Femur (tissue), 1 donor: ENCODE measurements at places on chromosomes 6 and 20.

DNA sequence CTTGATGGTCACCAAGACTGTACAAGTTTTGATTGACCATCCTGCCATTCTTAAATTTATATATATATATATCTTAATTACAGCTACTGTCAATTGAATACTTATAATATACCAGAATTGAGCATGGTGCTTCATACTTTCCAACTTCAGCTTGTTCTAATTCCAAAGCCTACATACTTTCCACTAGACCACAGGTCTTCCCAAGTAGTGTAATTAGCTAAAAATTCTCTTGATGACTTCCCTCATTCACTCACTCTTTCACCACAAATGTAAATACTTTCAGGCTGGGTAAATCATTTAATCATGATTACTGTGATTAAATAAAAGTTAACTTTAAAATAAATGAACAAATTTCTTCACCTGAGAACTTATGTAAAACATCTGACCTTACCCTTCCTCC is 3.4 kb downstream of the ASF1A start:
- DNase-seq: no peak

DNA sequence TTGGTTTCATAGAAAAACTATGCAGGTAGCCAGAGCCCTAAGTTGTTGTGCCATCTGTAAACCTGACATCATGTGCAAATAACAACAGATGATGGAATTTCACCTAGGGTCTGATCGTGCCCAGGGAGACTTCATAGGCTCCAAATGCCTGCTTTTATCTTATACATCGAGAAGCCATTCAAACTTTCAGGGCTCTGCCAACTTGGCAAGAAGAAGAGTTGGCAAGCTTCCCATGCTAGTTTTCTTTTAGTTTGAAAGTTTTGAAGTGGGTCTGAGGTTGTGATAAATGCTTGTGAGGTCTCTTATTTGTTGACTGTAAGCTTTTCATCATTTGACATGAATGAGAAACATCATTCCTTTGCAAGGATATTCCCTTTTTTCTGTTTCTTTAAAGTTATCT is 175.4 kb upstream of the FLRT3 start:
- DNase-seq: no peak

DNA sequence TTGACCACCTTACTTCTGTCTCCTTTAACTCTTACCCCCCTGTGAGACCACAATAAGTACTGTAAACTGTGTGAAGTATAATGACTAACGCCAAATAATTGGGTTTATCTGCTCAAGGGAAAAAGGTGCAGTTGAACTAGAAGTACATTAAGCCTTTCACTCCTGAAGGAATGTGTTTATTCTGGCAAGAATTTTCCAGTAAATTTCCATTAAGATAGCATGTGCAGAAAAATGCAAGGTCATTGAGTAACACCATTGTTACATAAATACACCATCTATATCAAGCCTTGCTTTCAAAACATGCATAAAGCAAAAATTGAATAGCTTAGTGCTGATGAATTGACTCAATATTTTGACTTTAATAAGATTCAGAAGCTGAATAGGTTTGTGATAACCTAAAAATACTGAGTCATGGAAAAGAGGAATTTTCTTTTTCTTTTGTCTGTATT is 65.4 kb downstream of the ARHGAP18 start:
- no peak for DNase-seq

GRCh38 chr6:2157441-2158127 is 87.8 kb downstream of the GMDS start:
- no peak for DNase-seq

- no peak for DNase-seq
Measured at GRCh38 chr6:22468256-22468965, 101.0 kb upstream of the HDGFL1 start.

DNA sequence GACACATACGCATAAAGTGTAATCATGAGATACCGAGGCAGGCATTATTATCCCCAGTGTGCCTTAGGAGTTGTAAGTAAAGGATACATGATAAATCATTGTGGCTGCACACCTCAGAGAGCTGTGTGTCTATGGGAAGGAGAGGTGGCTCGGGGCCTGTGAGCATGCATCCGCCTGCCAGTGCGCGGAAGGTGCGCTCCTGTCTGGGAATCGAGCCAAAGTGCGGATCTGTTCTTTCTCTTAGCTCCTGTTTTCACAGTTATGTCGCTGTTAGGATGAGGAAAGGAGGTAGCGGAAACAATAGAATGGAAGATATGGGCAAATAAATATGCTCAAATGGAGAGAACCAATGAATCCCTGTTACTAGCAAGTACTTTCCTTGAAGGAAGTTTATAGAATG is 98.0 kb downstream of the ANKRD6 start:
- no peak for DNase-seq

- DNase-seq: peak; percentile 71
Measured at GRCh38 chr6:108877046-108877751, 29.0 kb downstream of the ARMC2 start.

DNA sequence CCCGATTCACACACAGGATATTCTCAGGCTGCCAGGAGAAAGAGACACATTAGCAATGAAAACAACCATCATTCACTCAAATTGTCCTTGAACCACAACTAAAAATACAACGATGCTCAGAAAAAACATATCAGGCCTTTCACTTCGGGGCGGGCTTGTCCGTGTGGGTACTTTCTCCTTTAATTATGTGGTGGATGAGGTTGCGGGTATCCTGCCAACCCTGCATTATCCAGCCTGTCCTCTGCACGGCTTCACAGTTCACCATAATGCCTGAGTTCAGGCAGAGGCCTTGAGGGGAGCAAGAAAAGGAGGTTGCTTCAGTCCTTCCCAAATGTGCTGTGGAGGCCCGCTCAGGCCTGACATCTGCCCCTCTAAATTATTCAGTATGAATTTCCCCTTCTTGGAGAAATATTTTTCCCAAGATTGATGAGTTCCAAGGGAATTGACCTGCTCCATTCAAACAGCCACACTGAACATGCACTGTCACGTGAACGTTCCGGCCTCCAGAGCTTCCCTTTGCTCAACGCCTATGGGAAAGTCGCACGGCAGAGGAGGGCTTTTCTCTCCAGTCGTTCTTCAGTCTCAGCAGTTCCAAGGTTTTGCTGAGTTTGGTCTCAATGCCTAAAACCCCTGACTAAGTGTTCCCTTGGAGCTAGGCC is 70.3 kb downstream of the MYLK4 start:
- DNase-seq: peak; percentile 81

GRCh38 chr6:149305372-149305771 is 12.1 kb upstream of the TAB2 start:
- no peak for DNase-seq

- no peak for DNase-seq
Measured at GRCh38 chr6:128276311-128276710, 244.1 kb downstream of the PTPRK start.

DNA sequence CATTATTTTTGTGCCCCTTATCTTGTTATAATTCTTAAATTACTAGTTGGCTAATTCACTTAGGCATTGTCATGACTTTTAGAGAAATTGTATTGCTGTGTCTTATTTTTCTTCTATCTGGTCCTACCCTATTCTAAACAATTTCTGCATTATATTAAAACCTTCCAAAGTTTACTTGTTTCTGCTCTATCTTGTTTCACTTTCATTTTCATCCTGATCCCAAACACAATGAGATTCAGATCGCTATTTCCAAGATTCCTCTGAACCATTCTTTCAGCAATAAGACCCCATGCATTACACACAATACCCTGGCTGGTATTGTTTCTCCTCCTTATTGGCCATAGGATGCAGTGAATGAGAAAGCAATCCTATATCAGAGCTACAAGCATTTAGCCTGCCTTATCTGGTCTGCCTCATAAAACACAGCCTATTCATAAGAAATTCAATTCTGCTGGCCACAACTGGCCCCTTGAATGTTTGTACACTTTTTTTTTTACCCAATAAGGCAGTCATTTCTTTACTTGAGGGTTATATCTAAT is 69.9 kb upstream of the POU3F2 start:
- DNase-seq: no peak

GRCh38 chr20:20711413-20711812 is 1.0 kb downstream of the RALGAPA2 start:
- DNase-seq: no peak

DNA sequence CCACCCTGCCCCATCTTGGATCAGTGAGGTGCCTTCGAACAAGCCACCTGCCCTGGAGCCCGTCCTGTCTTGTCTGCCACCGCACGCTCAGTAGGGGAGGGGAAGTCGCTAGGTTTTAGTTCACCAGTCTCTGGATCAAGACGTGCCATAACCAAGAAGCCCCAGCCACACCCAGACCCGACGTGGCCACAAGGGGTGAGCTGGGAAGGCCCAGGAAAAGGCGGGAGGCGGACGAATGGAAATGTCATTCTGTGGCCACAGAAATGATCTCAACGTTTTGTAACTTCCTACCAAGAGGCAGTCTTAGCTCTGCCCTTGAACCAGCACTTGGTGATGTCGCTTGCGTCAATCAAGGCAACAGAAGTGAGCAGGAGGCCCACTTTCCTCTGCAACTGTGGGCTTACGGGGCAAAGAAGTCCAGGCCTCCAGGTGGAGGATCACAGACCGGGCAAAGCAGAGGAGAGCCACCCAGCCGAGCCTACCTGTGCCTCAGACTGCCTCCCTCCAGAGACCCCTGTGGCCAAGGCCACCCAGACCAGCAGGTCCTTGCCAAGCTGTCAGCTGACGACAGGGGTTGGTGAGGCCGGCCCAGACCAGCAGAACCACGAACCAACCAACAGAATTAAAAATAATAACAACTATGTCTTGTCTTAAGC is 14.5 kb downstream of the GMEB2 start:
- DNase-seq: peak; percentile 64

GRCh38 chr6:113524826-113525225 is 332.3 kb upstream of the MARCKS start:
- DNase-seq: no peak

- DNase-seq: no peak
Measured at GRCh38 chr6:134183844-134184243, 131.4 kb upstream of the SLC2A12 start.

DNA sequence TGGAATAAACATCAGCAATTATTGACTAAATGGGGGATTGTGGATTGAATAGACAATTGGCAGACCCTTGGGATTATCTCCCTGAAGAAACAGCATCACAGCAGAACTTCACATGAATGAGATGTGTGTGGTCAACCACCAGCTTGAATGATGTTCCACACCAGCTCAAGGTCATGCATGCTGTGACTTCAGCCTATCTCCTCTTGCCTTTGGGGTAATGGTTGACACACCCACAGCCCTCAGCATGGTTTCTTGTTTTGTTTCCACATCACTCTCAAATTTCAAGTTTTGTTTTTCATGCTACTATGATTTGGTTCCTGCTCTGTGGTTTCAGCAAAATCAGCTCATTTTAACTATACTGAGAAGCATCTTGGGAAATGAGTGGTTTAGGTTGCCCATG is 94.3 kb downstream of the PAK5 start:
- no peak for DNase-seq

DNA sequence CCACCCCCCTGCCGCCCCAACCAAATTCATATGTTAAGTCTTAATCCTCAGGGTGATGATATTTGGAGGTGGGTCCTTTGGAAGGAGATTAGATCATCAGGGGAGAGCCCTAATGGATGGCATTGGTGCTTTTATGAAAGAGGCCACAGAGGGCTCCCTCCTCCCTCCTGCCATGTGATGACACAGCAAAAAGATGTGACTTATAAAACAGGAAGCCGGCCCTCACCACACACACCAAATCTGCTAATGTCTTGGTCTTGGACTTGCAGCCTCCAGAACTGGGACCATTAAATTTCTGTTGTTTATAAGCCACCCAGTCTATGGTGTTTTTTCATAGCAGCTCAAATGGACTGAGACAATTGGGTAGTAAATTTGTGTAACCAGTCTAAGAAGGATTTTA is 176.3 kb downstream of the ADGRG6 start:
- DNase-seq: no peak

DNA sequence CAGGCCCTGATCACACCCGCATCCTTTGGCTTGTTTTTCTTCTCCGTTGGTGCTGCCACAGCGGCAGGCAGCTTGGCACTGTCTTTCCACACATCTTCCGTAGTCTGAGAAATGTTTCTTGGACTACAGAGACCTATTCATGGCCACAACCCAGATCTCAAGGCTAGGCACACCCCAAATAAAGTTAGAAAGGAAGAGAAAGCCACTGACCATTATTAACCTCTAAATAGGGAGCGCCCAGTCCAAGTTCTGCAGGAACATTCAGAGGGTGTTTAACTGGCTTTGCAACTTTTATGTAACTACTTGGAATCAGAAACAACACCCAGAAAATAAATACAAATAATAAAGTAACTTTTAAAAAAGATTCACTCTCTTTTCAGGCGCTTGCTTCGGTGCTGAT is 124.8 kb upstream of the NEDD9 start:
- DNase-seq: no peak

DNA sequence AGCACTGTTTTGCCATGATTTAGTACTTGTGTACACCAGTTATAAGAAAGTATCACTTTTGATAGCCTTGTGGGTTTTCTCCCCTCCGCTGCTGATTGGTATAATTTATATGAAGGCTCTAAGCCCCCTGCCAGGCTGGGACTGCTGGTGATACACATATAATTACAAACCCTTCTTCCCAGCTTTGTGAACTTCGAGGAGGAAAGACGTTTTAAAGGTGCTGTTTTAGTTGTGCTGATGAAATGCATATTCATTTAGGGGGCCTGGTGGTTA is 246.2 kb downstream of the TAF4 start:
- no peak for DNase-seq

- no peak for DNase-seq
Measured at GRCh38 chr6:34412016-34412415, 13.9 kb downstream of the RPS10 start.

DNA sequence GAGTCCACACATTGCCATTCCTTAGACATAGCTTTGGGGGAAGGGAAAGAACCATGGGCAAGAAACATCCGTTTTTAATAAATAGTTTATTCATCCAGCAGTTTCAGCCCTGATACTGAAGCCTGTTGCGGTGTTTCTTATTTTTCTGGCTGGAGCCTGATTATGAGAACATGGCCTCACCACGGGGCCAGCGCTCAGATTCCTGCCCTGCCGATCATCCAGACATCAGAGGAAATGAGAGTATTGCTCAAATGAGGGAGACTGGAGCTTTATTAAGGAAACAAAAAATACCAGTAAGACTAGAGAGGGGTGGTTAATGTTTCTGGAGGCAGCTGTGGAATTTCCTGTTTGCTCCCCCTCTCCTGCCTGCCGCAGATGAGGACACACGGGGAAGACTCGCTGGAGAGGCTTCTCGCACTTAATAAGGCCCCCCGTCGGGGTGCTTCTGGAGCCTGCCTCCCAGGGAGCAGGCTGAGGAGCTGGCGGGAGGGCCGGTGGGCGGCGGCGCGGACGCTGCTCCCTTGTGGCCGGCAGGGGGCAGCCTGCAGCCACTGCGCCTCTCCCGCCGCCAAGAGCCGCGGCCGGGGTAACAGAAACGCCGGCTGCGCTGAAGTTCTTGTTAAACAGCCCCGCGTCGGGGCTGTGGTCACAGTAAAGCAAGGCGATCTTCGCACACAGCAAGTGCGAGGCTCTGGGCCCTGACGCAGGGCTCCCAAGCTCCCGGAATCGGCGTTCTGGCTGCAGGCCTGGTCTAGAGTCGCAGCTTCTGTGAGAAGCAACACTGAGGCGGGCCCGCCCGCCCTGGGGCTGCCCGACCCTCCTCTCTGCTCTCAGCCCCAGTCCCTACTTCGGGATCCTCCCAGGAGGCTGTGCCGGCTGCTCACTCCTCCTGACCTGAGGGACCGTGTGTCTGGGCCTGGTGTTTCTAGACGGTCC is 17.5 kb downstream of the LEMD2 start:
- DNase-seq: peak; percentile 86

- no peak for DNase-seq
Measured at GRCh38 chr20:20371083-20371482, 3.2 kb downstream of the INSM1 start.
